ENCODE measurements at places on chromosomes 7 and 10.

DNA sequence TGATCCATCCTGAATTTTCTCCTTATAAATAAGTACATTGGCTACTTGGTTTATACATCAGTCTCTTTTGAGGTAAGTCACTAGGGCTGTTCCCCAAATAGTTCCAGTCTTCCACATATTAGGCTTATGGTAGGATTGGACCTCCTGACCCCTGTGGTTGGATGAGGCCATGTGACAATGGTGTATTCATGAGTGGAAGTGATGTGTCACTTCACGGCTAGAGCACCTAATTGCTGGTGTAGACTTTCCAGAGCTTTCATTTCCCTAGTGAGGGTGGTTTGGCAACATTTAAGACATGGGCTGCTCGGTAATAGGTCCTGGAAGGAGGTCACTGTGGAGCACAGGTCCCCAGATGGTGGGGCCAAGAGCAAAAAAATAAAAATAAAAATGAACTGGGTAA, 141.2 kb upstream of the ABCB5 start:
- no peak for DNase-seq

GRCh38 chr10:6409971-6410643, 170.0 kb downstream of the PRKCQ start:
- DNase-seq = no peak

DNA sequence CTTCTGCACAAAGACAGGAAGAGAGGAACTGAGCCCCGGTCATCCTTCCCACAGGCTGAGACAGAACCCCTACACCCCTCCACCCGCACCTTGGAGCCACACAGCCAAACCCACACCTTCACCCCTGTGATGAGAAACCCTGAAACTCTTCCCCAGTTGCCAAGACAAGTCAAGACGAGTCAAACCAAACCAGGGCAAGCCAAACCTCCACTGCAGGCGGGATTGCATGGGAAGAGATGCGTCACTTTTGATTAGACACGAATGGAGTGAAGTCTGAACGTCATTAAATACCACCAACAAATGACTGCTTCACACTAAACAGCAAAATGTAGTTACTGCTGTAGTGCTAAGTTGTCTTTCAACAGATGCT, 73.8 kb downstream of the PRPF18 start:
- DNase-seq = no peak

GRCh38 chr7:129376076-129376777, 58.0 kb upstream of the STRIP2 start:
- peak; percentile 26 for DNase-seq

Data from HTR-8/SVneo (cell line).